Stimulated activated naive CD4-positive, alpha-beta T cell treated with Interleukin-2 at 50 U/mL for 16 hours (primary cell): ENCODE measurements at places on chromosomes 11 and 22.
A peak's percentile ranks its signal among the peaks of the same experiment; 100 is the strongest.

DNA sequence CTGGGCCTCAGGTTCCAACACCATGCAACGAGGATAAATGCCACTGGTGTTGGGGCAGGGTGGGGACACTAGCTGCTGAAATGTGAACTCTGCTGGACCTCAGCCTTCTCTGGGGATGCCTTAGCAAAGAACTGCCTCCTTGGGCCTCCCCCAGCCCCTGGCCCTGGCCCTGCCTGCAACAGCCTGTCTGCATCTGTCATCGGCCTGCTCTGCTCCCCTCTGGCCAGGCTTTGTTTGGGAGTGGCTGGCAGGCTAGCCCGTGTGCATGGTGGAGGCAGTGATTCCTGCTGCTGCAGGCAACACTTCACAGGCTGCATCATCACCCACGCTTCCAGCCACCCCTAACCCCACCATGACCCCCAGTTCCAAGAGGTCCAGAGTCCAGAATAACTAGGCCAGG lies 11.5 kb upstream of the MYOD1 start:
- DNase-seq = no peak

DNA sequence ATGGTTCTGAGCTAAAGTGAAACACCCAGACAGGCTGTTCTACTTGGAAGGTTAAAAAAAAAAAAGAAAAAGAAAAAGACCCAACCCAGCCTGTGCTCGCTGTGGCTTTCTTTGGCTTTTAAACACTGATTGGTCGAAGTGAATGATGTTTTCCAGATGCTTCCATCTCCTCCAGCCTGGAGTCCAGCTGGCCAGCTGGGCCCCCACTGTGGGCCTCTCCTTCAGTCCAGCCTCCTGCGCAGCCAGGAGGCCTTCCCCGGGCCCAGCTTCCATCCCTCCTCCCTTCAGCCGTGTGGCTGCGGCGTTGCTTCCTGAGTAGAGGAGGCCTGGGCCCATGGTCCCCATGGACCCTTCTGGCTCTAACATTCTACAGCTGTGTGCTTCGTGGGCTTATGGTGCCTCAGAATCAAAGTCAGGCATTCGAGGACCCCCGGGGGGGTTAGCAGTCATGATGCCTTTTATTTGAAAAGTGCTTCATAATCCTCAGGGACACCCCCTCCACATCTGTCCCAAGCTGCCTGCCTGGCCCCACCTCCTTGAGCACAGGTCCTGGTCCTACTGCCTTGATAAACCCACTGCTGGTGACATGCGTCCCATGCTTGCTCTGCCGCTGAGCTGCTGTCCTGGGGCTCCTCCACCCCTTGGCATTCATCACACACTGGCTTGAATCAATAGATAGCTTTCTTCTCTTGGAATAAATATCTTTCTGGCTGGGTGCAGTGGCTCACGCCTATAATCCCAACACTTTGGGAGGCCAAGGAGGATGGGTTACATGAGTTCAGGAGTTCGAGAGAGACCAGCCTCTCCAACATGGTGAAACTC lies 42.2 kb upstream of the FBLN1 start:
- no peak for DNase-seq

DNA sequence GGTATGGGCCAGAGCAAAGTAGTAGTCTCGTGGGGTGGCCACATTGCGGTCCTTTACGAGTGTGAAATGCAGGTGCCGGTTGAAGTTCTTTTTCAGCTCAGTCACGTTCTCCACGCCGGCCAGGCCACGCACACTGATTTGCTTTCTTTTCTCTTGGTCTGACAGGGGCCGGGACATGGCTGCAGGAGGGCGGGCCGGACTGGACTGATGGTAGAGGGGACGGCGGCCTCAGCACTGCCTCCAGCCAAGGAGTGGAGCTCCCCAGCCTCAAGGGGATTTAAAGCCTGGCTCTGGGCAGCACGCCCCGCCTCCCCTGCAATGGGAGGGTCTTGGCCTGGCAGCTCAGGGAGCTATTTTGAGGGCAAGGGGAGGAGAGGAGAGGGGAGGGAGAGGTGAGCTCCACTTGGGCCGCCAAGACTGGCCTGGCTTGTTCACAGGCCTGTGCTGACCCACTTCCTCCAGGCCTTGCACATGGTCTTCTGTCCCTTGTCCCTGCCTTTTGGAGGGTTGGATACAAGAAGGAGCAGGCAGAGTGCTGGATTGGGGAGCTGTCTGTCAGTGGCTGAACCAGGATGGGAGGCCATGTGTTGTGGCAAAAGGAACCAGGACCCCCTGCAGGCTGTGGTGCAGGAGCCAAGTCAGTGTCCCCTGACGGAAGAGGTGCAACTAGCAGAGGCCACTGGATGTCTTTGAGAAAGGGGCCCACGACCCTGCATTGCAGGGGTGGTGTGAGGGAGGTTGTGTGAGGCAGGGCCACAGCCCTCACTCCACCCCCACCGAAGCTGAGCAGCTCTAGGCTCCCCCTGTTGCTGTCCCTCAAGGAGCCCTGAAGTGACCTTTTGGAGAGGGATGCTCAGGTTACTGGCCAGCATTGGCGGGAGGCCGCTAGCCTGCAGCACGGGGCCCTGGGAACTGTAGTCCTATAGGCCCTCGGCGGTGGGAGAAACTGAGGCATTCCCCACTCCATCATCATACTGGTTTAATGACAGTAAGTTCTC lies at the start of gene PYGM:
TSS of gene PYGM (minus strand) at position 253 of the 998 bp plus-strand sequence. CDS start at position 177, 76 bp downstream.
- no peak for DNase-seq

DNA sequence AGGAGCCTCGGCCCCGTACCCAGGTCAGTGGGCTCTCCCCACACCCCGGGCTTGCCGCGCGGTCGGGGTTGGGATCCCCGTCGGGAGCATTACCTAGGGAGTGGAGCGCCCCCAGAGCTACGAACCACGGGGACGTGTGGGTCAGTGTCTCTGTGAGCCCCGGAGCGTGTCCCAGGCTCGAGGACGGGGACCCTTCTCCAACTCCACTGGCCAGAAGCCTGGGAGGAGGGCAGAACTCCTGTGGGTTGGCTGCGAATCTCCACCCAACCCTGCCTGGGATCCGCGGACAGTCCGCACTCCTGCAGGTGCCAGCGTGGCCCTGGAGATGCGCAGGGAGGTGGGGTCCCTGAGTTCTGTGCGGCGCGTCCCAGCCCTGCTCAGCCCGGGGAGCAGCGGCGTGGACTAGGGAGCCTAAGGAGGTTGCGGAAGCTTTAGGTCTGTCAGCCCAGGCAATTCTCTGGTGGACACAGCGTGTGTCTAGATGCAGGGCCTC lies 346 bp downstream of the PPFIBP2 start:
- DNase-seq = no peak

- no peak for DNase-seq
Measured at GRCh38 chr11:34395916-34396550, 38.2 kb upstream of the ABTB2 start.

GRCh38 chr11:18618342-18619025 lies 15.7 kb downstream of the SPTY2D1 start:
- DNase-seq = no peak

GRCh38 chr11:61509043-61510029 lies 787 bp downstream of the LRRC10B start:
- peak; percentile 65 for DNase-seq

GRCh38 chr11:118633979-118634378 lies 26.6 kb downstream of the PHLDB1 start:
- no peak for DNase-seq

DNA sequence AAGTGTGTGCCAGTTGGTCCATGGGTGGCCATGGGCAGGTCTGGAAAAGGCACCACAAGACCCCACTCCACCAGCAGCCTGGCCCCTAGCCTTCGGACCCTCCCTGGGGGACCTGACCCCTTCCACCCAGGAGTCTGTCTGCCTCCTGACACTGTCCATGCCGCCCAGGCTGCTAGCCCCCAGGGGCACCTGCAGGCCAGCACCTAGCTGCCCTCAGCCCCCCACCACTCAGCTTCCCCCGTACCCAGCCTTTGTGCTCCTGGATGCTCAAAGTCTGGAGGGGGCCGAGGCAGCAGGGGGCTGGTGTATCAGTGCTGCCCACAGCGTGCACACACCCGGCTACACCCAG lies 34.3 kb upstream of the OR10G7 start:
- DNase-seq = no peak

DNA sequence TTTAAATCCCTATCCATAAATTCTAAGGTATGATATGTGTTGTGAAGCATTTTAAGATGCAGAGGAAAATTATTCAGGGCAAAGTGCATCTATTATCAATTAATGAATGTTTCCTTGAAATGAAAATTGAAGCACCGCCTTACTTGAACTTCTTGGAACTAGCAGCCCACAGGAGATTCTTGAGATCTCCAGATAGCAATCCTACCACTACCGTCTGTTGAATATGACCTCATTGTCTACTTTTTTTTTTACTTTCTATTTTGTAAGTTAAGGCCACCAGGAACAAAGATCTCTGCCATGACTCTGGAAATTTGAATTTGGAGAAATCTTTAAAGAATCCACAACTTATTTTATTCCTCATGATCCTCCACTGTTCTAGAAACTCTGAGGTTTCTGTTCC lies 808.7 kb downstream of the KCNA4 start:
- no peak for DNase-seq

DNA sequence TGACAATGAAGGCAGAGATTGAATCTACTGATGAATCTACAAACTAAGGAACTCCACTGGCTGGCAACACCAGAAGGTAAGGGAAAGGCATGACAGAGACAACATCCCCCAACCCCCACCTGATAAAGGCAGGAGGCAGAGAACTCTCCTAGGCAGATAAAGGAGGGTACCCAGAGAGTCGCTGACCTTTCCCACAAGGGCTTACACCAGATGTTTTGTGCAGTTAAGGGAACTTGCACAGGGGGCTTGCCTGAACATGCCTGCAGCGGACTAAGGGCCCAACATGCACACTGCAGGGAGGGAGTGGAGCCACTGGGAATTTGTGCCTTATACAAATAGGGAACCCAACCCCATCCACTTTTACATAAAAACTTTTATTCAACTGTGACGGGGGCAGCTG lies 1996.9 kb upstream of the RAG2 start:
- no peak for DNase-seq

DNA sequence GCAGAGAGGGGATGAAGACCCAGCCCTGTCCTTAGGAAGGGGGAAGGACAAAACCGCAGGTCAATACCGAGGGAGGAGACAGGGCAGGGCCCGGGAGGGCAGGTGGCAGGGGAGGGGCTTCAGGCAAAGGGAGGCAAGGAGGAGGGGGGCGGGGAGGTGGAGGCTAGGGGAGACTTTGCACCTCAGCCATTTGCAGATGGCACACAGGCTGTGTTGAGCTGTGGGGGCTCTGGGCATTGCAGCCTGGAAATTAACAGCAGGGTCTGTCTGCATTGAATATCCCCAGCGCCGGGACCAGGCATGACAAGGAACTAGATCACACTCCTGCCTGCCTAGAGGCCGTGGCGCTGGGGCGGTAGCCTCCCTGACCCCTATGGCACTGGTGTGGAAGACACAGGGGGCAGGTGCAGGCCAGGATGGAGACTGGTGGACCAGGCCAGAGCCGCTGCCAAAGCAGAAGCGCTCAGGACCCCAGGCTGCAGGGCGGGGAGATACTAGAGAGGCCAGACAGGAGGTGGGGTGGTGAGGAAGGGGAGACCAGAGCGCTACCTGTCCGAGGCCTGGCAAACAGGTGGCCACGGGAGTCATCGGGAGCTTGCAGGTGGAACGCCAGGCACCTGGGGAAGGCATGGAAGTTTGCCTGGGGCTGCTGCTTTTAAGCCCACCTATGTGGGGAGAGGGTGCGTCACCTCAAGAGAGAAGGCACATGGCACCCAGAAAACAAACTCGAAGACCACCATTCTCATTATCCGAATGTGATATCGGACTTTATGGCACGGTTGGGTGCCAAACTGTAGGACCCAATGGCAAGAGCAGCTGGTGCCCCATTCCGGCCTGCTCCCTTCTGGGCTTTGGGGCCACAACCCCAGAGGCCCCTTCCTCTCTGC lies 11.5 kb downstream of the CBX6 start:
- no peak for DNase-seq

DNA sequence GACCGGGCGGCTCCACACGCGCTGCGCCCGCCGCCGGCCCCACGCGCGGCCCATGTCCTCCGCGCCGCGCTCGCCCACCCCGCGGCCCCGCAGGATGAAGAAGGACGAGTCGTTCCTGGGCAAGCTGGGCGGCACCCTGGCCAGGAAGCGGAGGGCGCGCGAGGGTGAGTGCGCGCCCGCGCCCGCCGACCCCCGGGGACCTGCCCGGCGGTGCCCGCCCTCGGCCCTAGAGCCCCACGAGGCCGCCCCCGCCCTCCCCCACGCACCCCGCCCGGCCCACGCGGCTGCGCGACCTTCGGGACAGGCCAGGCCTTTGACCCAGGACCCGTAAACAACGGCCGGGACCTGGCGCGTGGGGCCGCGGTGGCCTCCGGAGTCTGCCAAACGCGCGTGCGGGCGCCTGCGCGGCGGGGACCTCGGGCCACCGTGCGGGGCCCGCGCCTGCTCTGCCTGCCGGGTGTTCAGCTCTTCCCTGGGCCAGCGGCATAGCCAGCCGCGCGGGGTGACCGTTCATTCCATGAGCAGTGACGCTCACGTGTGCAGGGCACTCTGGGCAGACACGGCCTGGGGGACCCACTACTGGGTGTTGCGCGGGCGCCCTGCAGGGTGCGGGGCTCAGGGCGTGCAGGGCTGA lies at the start of gene PARVB:
TSS of gene PARVB (plus strand) at position 15 of the 634 bp plus-strand sequence. CDS start at position 53, 38 bp downstream.
- no peak for DNase-seq

GRCh38 chr11:118628031-118628430 lies 20.6 kb downstream of the PHLDB1 start:
- no peak for DNase-seq

- no peak for DNase-seq
Measured at GRCh38 chr11:46719543-46720218, 668 bp downstream of the F2 start.

DNA sequence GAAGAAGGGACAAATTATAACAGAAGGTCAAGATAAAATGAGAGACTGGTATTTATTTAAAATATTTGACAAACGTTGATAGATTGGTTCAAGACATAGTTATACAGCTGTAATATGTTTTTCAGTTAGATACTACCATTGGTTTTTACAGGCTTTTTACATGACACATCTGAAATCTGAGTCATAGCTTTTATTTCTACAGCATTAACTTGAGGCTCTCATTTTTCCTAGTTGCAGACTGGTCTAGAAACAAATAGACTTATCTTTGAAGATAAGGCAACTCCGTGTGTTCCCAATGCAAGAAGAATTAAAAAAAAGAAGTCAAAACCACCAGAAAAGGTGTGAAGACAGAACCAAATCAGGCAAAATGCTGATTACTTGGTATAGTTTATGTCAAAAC lies 31.3 kb downstream of the CEP57 start:
- no peak for DNase-seq

- no peak for DNase-seq
Measured at GRCh38 chr11:86801364-86801763, 1.0 kb downstream of the PRSS23 start.

DNA sequence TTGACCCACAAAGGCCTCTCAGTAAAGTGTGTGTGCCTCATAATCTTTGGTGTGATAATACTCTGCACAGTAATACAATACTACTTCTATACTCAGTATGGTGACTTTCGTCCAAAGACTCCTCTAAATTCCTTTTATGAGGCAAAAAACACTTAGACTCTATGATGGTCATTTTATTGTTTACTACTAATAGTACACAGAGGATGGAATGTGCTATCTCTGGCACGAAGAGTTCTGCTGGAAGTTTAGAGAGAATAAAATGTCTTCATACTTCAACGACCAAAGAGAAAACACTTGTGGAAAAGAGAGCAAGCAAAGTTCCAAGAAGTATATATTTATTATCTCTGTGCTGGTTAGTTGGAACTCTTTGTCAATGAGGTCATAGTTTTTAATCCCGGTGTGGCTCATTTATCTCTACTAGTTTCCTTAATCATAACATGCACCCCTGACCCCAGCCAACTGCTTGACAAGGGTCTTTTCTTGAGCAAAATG lies 7.5 kb upstream of the CSTF3 start:
- DNase-seq = no peak

GRCh38 chr11:83034673-83035014 lies 37.1 kb downstream of the RAB30 start:
- no peak for DNase-seq

GRCh38 chr11:8268530-8269400 lies 5.1 kb upstream of the LMO1 start:
- DNase-seq = no peak
